H7 (cell line): ENCODE measurements at places on chromosomes 2 and 18. TPM values are rescaled to one million over a fixed set of nuclear protein-coding genes. Genes with fewer than 3 reads are reported as not detected.

DNA sequence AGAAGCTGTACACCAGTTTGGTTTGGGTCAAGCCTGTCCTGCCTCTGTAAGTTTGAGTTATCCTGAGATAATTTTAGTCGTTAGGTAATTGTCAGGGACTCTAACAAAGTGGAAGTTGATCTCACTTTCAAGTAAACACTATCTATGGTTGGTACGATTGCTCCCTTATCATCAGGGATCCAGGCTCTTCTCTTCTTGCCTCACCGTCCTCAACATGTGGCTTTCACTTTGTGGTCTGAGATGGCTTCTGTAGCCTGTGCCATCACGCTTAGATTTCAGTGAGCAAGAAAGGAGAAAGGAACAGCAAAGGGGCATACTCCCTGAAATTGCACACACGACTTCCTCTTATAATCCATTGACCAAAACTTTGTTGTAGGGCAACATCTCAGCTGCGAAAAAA is 115.6 kb downstream of the CTAGE1 start:
- no peak for DNase-seq

- no peak for DNase-seq
Observed at GRCh38 chr18:53756610-53756972, 467.9 kb downstream of the MBD2 start.

DNA sequence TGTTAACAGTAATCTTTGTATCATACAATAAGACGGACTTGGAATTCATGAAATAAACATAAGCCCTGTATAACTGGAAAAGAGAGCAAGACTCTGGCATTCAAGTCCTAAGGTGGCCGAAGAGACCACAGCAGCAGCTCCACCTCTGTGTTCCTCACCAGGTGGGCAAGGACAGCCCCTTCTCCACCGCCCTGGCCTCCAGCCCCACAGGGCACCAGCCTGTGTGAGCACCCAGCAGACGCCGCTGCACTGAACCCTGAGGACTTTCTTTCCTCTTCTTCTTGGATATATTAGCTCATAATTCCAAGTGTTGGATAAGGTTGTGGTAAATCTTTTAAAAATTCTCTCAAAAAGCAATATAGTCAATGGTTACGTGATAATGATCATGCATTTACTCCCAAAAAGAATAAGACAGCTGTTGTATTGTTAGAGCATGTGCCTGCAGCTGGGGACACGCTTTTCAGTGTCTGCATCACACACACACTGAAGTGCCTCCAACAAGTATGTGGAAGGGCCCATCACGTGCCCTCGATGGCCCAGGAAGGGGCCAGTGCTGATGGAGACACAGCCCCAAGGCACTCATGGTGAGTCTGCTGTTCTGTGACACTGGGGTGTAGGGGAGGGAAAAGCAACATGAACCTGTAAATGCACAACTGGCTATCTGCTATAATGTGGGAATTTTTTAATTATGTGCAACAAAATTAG is 26.8 kb downstream of the FAM178B start:
- DNase-seq: no peak

- DNase-seq: no peak
Observed at GRCh38 chr18:46615720-46616119, 41.3 kb downstream of the LOXHD1 start.

GRCh38 chr2:134384131-134384530 is 130.3 kb downstream of the MGAT5 start:
- DNase-seq: no peak

DNA sequence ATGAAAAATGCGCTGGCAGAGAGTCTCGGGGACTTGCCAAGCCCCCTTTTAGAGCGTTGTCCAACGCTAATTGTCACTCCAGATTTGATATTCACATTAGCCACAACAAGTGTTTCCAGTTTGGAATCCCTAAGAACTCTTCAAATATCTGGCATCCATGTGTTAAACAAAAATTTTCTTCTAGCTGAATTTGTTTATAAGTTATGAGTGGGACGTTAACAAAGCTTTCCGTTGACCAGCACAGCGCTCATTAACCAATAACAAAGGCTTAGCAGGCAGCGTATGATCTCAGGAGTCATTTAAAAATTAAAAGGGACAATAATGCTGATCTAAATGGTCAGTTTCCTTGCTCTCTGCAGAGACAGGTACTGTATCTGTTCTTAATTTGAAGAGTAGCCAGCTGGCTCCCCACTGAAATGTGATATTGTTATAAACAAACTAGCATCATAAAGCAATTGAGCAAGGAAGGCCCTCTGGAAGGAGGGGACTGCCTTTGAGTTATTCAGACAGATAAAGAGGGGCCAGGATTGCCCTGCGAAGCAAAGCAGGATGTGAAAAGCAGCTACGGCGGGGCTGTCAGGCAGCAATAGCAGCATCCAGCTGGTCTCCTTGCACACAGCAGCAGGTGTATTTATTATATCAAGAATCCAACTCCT is 337.2 kb upstream of the SALL3 start:
- no peak for DNase-seq

DNA sequence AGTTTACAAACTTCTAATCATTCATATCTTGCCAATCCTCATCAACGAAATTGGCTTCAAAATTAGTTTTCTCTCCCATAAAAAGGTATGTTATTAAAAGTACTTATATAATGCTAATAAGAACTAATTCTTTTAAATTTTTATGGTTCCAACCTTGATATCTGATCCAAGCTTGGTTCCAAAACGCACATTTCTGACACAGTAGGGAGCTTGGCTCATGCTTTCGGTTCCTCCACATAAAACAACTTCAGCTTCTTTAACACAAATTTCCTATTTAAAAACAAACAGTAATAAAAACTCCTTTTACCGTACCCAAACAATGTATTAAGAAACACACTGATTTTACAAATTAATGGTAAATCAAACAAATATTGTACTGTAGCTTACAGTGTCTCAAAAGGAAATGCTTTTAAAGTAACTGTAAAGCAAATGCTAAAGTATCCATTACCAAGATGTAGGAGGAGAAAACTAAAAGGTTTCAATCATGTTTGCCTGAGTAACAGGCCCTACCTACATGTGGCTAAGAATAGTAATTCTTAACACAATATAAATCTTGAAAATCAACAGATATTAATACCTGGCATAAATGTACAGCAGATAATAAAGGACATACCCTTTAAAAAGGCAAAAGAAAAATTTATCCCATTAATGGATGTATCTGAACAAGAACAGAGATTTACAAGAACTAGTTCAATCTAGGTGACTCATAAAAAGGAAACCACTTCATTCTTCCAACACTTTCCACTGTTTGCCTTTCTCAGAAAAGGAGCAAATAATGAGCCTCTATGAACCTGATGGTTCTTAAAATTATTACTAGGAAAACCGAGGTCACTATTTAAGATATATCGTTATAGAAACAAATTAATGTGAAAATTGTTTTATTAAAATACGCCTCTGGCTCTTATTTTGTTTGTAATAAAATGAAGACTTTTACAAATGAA is 17.5 kb downstream of the ACAA2 start:
- no peak for DNase-seq

DNA sequence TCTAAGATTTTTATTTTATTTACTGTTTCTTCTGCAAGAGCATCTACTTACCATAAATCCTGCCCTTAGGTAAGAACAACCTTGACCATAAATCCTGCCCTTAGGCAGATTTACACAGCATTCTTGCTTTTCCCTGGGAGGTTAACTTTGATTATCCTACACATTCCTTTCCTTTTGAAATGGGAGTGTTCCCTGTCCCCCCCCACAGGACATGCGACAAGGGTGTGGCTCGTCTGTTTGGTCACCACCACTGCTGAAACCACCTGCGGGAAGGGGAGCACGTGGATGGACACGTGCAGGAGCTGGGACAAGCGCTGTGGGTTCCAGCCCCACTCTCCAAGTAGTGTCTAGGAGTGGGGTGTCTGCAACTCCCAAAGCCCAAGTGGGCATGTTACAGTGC is 239.3 kb upstream of the SP5 start:
- no peak for DNase-seq

- no peak for DNase-seq
Observed at GRCh38 chr18:79227621-79228020, 158.4 kb downstream of the ATP9B start.

- DNase-seq: no peak
Observed at GRCh38 chr18:52907543-52908308, 567.7 kb downstream of the DCC start.

- DNase-seq: no peak
Observed at GRCh38 chr2:227455200-227455599, 16.8 kb upstream of the AGFG1 start.

- no peak for DNase-seq
Observed at GRCh38 chr18:31572368-31572767, 19.3 kb upstream of the TTR start.

GRCh38 chr2:147297820-147298219 is 547.0 kb upstream of the ACVR2A start:
- DNase-seq: no peak

- peak; percentile 86 for DNase-seq
Observed at GRCh38 chr2:119156105-119156890, 2.3 kb downstream of the C1QL2 start.

DNA sequence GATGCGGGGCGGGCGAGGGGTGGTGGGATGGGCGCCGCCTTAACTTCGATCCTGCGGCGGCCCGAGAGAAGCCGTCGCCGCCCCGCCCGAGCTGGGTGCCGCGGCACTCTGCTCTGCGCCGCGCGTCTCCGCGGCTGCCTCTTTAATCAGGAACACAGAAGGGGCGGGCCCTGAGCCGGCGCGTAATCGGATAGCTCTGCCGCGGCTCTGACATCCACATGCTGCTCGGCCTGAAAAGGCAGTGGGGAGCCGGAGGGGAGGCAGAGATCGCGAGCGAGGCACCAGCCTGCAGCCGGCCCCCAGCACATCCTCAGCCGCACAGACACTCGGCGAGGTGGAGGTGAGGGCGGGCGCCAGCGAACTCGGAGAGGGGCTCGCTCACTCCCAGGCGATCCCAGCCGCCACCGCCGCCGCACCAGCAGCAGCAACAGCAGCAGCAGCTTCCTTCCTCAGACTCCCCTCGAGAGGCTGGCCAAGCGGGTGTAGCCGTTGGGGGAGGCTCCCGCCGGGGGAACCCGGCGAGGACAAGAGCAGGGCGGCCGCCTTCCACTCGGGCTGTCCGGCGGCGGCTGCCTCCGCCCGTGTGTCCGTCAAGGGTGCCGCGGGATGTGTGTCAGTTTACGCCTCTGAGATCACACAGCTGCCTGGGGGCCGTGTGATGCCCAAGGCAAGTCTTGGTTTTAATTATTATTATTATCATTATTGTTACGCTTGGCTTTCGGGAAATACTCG is at the start of gene NRP2:
Gene NRP2 (plus strand): TSS at position 263 of the 732 bp plus-strand sequence. CDS start 790 bp downstream, outside the sequence.
- peak; percentile 93 for DNase-seq

- peak; percentile 88 for DNase-seq
Observed at GRCh38 chr18:9135912-9136314, 668 bp upstream of the ANKRD12 start.

GRCh38 chr2:124320051-124320688 is 295.1 kb downstream of the CNTNAP5 start:
- no peak for DNase-seq

DNA sequence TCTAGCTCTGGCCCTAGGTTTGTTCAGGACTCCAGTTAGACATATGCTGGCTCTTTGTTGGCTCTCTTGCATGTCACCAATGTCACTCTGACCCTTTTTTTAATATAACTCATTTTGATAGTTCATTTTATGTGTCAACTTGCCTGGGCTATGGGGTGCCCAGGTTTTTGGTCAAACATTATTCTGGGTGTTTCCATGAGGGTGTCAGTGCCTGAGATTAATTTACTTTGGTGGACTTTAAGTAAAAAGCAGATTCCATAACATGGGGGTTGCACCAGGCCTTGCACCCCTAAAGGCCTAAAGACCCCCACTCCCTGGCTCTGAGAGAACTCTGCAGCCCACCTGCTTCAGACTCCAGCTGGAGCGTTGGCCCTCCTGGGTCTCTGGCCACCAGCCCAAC is 48.1 kb upstream of the SNTG2 start:
- no peak for DNase-seq

- no peak for DNase-seq
Observed at GRCh38 chr2:111629983-111630382, 254.0 kb downstream of the ANAPC1 start.

DNA sequence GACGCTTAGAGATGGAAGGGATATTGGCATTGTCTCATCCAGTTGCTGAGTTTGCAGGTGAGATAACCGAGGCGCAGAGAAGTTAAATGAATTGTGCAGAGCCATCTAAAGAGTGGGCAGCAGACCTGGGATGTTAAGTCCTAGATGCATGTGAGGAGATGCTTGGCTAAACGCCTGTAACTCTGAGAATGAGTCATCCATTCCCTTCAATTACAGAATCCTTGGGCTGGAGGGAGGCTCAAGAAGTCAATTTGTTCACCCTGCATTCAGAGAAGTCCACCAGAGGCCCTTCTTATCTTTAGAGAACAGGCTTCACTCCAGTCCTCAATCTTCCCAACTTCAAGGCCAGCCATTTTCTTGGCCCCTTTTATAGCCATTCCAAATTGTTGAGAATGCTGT is 1.6 kb downstream of the EHD3 start:
- no peak for DNase-seq

DNA sequence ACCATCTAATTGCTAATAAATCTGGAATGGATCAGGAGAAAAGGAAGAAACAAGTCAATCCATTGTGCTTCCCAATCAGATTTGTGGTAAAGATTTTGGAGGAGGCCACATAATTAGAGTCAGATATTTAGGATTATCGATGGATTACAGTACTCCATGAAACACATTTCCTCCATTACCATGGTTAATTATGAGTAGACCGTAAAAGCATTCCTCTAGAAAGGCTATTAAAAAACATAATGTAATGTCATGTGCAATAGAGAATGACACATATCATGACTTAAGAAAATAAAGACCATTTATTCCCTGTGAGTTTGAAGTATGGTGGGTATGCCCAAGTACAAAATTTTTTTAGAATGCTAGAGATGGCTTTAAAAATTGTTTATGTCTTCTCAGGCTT is 96.1 kb downstream of the ITGA4 start:
- no peak for DNase-seq

DNA sequence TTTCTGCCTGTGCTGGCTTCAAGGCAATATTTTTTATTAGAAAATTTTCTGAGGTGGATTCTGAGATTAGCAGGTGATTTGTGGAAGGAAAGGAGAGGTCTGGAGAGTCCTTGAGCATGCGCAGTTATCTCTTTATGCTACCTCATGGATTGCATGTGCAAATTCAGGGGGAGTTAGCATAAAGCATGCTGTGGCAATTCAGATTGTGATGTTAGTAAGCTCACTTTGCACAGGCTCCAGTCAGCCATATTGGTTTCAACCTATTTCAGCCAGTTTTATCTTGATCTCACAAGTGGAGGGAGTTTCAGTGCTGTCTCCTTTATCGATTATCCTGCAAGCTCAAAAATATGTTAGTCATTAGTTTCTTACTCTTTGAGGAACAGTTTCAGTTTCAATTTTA is 2012.3 kb upstream of the PIK3C3 start:
- DNase-seq: no peak

The KCNK3 gene
- 0.11 and 0.48 TPM in 2 replicates for total RNA-seq

The CPSF3 gene
- total RNA-seq: 102 and 113 TPM in 2 replicates

The TOGARAM2 gene
- 0.18 and 0.21 TPM in 2 replicates for total RNA-seq

The FAM228B gene
- 3.0 and 3.2 TPM in 2 replicates for total RNA-seq

The FBXO41 gene
- total RNA-seq: 2.3 and 3.7 TPM in 2 replicates

The TYMS gene
- 30.2 and 44.8 TPM in 2 replicates for total RNA-seq

The GAD1 gene
- 19.3 and 25.8 TPM in 2 replicates for total RNA-seq

The STK25 gene
- 353 and 443 TPM in 2 replicates for total RNA-seq

The GALNT13 gene
- 7.1 and 8.7 TPM in 2 replicates for total RNA-seq

The IL1RN gene
- total RNA-seq: not detected in 2 replicates

The TIGD1 gene
- total RNA-seq: 5.0 and 8.0 TPM in 2 replicates

The IHH gene
- 1.1 TPM in 2 replicates for total RNA-seq
